Forelimb muscle (tissue), 1 donor: ENCODE measurements at places on chromosomes 7 and 10. TPM values are rescaled to one million over a fixed set of nuclear protein-coding genes. Genes with fewer than 3 reads are reported as not detected.

- no peak for DNase-seq
Measured at GRCh38 chr7:50197549-50197948, 104.5 kb upstream of the ZPBP start.

DNA sequence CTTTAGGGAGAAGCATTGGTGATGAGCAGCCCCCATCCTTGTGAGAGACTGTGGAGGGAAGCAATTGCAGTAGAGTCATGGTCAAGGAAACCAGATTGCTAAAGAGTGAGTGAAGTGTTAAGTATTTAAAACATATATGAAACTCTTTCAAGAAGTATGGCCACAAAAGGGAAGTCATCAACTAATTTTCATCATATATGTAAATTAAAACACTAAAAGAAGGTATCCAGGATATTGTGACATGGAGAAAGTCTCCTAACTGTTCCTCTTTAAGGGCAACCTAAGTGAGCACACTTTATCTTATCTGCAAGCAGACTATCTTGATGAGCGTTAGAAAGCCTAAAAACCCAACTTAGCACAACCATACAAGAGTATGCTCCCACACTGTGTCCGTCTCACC is 69.7 kb downstream of the CD36 start:
- DNase-seq = no peak

DNA sequence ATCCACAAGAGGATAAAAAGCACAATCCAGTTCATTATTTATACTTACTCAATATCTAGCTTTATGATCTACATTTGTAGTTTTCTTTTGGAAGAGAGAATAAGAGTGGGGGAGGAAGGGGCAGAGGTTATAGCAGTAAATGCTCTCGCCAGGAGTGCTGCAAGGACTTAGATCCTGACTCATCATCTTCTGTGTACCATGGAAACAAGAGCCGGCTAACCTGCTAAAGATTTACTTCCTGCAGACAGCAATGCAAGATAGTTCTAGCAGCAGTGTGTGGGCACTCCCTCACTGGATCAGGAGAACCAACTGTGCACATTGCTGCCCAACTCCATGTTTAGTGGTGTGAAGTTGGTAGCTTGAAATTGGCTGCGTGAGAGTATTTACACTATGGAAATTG is 47.7 kb upstream of the TRIL start:
- no peak for DNase-seq

The ACTL6B gene
- not detected for polyA plus RNA-seq

The PRSS1 gene
- not detected for polyA plus RNA-seq

DNA sequence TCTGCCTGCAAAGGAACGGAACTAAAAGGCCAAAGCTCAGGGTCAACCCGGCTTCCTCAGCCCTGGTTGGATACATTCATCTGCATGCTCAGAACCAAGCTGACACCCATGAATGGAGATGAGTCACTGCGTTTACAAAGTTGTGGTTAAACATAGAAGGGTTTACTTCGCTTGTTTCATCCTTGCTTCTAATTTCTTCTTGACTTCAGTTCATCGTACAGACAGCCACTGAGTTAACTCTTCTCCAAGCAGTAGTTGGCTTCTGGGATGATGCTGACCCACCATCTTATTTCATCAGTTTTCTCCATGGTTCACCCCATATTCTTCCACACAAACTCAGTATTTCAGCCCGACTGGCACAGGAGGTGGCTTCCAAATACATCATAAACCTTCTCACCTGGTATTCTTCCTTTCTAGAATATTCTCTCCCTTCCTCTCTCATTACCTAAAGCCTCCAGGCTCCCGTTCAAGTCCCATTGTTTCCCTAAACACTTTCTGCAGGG is 166.3 kb upstream of the RNF32 start:
- no peak for DNase-seq

GRCh38 chr10:87590705-87591588 is 68.7 kb upstream of the PAPSS2 start:
- no peak for DNase-seq

The FAM25G gene
- polyA plus RNA-seq = not detected

DNA sequence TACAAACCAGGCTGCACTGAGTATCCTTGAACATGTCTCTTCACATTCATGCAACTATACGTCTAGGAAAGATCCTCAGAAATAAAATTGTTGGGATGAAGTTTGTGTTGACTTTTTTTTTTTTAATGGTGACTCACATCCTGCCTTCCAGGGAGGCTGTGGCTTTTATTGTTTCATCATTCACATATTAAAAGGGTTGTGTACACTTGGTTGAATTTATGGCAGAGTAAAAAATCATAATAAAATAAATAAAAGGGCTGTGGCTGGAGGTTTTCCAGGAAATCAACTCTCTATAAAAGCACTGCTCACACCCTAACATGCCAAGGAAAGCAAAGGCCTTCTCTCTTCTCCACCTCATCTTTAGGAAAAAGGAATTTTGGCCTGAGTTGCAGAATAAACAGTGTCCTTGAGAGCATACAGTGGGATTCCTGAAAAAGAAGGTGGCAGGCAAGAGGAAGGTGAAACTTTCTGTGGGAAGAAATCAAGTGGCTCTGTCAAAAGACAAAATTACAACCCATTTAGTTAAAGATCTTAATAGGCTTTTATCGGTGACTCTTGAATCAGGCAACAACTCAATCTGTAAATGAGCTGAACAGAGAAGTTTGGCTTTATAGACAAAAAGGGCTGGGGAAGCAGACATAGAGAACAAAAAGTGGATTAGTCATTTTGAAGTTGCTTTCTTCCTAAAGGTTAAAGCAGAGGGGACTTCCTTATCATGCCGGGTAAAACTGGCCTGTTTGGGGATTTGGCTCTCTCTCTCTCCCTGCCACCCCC is 41.6 kb upstream of the FHIP2A start:
- no peak for DNase-seq

DNA sequence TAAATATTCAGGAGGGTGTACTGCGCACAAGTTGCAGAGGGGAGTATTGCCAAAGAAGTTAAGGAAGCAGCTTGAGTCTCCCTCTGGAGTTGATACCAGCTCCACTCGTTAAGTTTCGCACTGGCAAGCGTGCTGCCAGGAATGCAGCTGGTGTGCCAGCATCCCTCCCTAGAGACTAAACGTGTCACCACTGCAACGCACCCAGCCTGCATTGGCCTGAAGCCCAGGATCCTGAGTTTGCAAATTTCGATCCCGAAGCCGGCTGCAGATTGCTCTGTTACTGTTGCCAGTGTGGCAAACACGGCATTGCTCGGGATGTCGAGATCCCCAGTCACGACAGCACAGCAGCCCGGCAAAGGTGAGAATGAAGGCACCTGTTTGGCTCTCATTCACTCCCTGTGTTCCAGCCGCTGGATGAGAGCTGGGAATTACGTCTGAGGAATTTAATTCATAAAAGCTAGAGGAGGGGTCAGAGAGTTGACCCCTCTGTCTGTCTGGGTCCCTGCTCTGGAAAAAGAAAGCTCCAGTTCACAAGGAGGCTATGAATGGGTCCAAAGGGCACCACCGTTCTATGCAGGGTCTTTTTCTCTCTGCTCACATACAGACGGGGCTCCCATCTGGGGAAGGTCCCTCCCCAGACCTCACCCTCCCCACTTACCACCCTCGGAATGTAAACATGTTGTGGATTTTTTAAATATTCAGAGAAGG is 61.0 kb downstream of the NRP1 start:
- no peak for DNase-seq

The CTAGE8 gene
- 0.75 TPM for polyA plus RNA-seq

- no peak for DNase-seq
Measured at GRCh38 chr7:93044147-93044810, 73.5 kb downstream of the SAMD9 start.

The GPR15LG gene
- not detected for polyA plus RNA-seq
